Activated CD4-positive, alpha-beta T cell treated with anti-CD3 and anti-CD28 coated beads for 1 hour (primary cell): ENCODE measurements at places on chromosomes 5 and 9.

- no peak for DNase-seq
Observed at GRCh38 chr9:13758936-13759335, 479.4 kb upstream of the MPDZ start.

DNA sequence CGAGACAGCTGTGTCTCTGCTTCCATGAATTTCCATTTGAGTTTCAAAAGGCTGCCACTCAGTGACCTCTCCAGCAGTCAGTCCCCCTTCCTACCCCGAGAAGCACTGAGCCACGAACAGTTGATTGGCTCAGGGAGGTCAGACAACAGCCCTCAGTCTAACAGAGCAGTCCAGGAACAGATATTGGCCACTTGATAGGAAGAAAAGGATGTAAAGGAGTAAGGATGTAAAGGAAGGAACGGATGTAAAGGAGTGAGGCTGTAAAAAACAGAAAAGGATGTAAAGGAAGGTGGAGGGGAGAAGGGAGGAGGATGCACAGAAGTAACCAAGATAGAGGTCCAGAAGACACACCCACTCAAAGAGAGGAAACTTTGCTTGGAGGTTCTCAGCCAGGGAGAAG, 3.2 kb upstream of the NR4A3 start:
- no peak for DNase-seq

DNA sequence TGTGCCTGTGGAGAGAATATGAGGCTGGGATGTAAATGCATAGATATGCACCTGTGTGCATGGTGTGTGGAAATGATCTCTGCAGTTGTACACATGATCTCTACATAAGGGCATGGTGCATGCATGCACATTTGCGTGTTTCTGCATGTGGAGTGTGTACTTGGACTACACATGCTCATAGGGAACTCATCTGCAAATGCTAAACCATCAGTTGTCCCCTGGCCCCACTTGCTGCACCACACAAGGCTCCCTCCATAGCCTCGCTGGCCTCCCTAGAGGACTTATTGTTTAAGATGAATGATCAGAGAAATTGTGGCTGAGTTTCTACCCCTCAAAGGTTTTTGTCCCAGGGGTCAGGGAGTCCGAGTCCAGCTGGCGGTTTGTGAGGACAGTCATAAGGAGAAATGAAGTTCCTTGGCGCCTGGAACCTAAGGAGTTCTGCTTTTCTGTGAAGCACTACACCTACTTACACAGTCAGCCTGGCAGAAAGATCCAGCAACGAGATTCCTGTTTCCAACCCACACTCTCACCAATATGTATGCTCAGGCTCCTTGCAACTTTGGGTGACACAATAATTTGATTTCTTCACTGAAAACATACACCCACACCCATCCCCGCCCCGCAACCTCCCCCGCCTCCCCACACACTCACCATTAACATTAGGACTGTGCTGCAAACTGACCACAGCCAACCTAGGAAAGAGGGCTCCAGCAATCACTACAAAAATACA, 79.9 kb upstream of the CPEB4 start:
- no peak for DNase-seq

DNA sequence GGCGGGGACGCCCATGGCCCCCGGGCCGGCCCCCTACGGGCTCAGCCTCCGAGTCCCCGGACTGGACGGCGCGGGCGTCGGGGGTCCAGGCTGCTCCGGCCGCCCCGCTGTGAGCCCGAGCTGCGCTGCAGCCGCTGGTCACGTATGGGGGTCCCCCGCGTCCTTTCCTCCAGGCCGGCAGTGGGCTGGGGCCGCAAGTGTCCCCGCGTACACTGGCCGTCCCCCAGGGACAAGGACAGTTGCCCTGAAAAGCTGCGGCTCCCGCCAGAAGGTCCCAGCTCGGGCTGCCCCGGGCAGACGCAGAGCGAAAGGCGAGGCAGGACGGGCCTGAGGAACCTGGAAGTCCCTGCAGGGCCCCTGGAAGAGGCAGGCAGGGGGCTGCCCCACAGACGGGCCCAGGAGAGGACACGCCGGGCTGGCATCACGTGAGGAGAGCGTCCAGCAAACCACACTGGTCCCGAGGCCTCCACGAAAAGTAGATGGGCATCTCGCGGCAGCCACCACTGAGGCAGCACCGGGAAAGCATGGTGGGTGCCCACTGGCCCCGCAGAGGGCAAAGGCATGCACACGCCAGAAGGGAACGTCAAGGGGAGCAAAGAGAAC, 3.3 kb upstream of the NKD2 start:
- peak; percentile 4 for DNase-seq

GRCh38 chr5:8633259-8633658, 764.3 kb downstream of the MTRR start:
- DNase-seq: no peak

- DNase-seq: no peak
Observed at GRCh38 chr9:68446836-68447235, 90.4 kb downstream of the PGM5 start.

- no peak for DNase-seq
Observed at GRCh38 chr5:115295777-115296123, 704 bp downstream of the CCDC112 start.

DNA sequence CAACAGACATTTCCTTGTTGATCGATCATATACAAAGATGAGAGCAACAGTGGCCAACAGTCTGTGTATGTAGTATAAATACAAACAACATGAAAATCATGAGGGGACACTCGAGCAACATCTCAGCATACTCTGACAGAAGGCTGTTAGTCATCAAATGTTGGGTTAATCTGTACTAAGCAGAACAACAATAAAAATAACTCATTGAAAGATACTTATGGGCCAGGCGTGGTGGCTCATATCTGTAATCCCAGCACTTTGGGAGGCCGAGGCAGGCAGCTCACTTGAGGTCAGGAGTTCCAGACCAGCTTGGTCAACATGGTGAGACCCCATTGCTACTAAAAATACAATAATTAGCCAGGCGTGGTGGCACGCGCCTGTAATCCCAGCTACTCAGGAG, 67.3 kb downstream of the SCAI start:
- DNase-seq: no peak

DNA sequence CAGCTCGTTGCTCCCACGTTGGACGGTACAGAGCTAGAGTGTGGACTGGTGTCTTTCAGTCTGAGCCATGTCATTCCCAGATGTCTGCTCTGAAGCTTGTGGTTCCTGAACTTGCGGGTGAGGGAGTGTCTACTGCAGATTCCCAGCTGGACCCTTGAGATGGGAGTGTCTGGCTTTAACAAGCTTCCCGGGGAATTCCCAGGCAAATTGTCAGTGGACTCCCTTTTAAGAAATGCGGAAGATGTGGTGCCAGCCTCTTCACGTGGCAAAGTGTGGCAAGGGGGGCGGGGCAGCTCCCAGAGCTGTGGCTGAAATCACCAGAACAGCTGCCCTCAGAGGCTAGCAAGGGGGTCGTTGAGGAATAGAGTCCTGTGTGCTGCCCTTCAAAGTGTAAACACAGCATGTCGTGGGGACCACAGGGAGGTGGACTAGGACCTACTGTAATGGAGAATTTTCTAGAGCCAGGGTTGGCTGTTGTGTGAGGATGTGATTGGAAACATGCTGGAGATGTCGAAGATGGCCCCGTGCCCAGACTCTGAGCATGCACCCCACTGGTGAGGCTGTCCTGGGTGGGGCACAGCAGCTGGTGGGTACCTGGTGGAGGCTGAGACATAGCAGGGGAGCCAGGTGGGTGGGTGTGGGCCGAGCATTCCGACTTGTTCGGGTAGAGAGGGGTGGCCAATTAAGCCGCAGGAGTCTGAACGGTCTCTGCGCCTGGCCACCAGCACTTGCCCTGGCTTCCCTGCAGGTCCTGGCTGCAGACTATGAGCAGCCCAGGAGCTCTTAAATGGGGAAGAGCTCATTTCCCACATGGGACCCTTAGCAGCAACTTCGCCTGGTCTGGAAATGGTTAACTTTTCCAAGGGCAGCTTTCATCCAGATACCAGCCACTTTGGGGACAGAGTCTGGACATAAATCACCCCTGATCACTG, 37.4 kb downstream of the PRRX2 start:
- DNase-seq: no peak

GRCh38 chr5:42886635-42887034, 74.9 kb upstream of the SELENOP start:
- DNase-seq: no peak

DNA sequence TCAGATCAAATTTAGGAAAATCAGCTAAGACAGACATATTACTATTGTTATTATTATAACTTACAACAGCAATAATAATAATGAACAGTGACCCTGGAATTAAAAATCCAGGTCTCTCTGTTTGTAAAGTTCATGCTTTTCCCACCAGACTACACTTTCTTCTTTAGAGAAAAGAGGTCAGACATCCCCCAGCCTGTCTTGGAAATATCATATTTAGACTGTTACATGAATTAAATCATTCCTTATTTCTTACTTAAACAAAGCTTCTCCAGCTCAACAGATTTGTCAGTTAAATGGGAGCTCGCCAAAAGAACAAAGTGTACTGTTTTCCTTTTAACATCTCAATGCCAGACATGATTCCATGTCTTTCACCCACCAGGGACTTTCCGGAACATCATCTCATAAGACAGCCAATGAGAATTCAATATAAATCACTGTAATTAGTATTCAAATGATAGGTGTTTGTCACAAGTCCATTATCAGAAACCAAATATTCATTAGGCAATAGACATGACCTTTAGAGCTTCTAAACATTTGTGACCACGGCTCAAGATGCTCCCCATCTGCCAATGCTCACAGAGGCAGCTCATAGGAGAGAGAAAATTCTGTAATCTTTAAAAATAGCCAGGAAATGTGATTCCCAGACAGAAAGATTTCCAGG, 351.9 kb downstream of the ENC1 start:
- DNase-seq: no peak

DNA sequence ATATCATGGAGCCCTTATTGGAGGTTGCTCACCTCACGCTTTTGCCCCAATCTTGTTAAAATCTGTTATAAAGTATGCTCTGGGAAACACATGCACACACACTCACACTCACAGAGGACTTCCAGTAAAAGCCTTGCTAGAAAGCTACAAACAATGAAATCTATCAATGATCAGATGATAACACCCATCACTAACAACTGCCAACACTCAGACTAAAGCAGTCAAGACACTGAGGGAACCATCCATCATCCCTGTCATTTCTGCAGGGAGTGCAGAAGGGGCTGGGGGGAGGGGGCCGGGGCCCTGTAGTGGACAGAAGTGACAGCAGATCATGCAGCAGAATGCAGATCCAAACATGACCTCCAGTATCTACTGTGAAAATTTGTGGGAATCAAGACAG, 179.1 kb downstream of the AOPEP start:
- no peak for DNase-seq

DNA sequence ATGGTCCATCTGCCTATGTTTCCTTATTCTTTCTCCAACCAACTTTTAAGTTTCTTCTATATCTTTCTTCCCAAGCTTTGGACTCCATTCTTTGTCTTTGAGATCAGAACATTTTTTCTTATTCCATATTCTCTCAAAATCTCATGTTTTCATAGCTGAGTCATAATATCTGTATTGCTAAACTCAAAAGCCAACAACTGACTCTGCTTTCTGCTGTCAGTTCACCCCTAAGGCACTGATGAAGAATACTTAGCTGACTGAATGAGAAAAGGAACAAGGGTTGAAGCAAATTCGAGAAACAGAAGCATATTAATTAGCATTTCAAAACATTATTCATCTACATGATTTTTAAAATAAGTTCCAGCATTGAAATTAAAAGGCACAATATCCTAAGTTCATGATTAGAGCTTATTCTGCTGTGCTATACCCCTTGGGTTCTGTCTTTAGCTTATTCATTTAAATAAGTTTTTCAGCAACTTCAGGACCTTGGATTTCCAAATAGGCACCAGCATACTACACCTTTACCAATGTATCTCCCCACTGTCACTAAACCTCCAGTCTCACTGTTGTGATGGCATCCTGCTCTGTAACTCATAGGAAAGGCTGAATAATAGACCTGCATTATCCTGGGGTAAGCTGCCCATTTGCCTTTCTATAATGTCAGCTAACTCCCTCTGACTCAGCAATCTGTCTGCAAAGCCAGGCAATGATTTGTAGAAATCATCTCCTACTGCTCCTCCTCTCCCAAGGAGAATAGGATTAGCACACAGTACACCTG, 49.9 kb upstream of the C5orf46 start:
- no peak for DNase-seq

GRCh38 chr9:116596646-116597045, 90.5 kb upstream of the TRIM32 start:
- DNase-seq: no peak

- DNase-seq: no peak
Observed at GRCh38 chr5:125408448-125409233, 662.2 kb upstream of the ZNF608 start.

GRCh38 chr5:94908889-94909480, 290.5 kb downstream of the SLF1 start:
- DNase-seq: no peak

GRCh38 chr5:140399979-140400729, 1.5 kb upstream of the ANKHD1 start:
- DNase-seq: no peak

- DNase-seq: no peak
Observed at GRCh38 chr5:55578771-55579170, 44.0 kb upstream of the PLPP1 start.

DNA sequence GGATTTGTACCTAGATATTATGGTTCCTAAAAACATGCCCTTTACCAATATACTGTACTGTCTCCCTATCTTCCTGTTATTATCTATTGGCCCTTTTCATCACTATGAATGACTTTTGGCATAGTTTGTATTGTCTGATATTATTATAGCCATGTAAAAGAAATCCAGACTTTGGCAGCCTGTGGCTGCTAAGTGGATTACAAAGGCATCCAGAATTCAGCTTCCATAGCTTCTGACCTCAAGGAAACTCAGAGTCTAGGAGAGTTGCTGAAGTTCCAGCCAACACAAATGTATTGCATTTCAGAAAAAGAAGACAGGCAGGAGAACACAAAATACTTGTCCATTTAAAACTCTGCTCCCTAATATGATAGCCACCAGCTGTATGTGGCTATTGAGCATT, 319.2 kb upstream of the MPDZ start:
- DNase-seq: no peak

- DNase-seq: no peak
Observed at GRCh38 chr9:136314056-136314416, 10.1 kb upstream of the CCDC187 start.

- DNase-seq: no peak
Observed at GRCh38 chr5:155101697-155102096, 88.1 kb downstream of the KIF4B start.

- DNase-seq: no peak
Observed at GRCh38 chr9:18666348-18666747, 192.4 kb downstream of the ADAMTSL1 start.

DNA sequence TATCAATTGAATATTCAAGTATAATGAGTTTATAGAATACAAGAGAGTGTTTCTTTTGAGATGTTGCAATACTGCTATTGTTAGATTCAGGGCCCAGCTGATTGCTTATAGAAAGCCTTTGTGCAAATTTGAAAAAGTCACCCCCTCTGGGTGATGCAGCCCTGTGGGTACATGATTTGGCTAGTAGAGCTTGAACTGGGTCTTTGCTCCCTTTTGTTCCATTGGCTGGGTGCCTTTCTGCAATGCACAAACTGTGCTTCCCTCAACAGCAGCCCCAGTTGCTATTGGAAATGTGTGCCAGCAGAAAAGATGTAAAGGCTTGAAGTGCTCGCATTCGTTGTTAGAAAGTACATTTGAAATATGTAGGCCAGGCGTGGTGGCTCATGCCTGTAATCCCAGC, 61.8 kb upstream of the CEMIP2 start:
- no peak for DNase-seq

- DNase-seq: no peak
Observed at GRCh38 chr9:77569335-77569734, 78.8 kb downstream of the GNA14 start.
